ENCODE measurements at places on chromosomes 4 and X. TPM values are rescaled to one million over a fixed set of nuclear protein-coding genes. Genes with fewer than 3 reads are reported as not detected.

- no peaks in the 10 kb centered on the region for H3K4me1 ChIP-seq
- no peaks in the 10 kb centered on the region for H3K27me3 ChIP-seq
- H3K36me3 ChIP-seq, result peaks cover 52% of the 10 kb centered on the region
- no peak overlapping the region for H3K27ac ChIP-seq
These were observed 7.5 kb downstream of the IDS start for GRCh38 chrX:149497626-149498025.

DNA sequence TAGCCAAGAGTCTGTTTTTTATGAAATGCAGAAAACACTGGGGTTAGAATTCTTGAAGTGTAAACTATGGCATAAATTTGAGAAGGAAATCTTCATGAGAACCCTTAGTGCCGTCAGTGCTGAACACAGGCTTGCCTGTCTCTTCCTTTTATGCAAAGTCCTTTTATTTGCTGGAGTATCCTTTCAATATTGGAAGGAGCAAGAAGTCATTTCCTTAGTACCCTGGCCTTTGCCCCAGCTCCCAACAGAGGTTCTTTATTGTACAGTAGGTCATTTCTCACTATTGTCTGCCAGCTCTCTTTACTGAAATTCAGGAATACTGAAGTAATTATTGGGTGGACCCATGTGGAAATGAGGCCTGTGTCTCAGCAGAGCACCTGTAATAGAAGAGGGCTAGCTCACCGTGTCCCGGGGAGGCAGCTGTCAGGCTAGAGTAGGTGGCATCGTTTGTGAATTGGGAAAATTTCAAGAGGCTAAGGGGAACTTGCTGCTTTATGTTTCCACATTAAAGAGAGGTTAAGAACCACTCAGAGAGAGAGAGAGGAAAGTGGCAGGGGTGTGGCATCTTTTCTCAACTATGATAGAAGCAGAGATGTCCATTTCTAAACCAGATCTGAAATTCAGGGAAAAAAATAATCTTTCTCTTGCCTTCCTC, 8.7 kb downstream of the FHDC1 start:
- H3K27ac ChIP-seq, result no peak overlapping the region
- H3K27me3 ChIP-seq, result no peaks in the 10 kb centered on the region
- H3K36me3 ChIP-seq, result no peaks in the 10 kb centered on the region
- no peaks in the 10 kb centered on the region for H3K4me1 ChIP-seq
- H3K4me3 ChIP-seq, result no peak overlapping the region

DNA sequence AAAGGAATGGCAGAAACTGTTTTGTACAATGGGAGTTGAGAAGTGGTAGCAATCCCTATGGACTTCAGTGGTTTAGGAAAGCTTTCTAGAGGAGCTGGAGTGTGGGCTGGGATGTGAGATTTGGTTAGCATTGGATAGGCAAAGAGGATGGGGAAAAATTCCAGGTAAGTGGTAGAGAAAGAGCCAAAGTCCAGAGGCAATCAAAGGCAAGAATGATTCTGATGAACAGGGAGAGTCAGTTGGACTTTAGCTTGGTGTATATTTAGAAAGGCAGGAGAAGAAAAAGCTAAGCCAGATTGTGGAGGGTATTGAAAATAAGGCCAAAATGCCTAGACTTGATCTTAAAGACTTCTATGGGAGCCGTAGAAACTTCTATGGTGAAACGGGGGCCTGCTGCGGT, 3.7 kb upstream of the VSIG4 start:
- H3K27me3 ChIP-seq, result no peaks in the 10 kb centered on the region
- H3K4me3 ChIP-seq, result no peak overlapping the region

OTC gene
- total RNA-seq, result not detected

SPOCK3 gene
- total RNA-seq, result not detected

GPR119 gene
- total RNA-seq, result not detected

CD38 gene
- total RNA-seq, result 5.6 TPM

Data from naive thymus-derived CD4-positive, alpha-beta T cell (primary cell).